ENCODE measurements at places on chromosomes 11 and 22.

GRCh38 chr22:23192133-23192532 lies 11.8 kb downstream of the BCR start:
- DNase-seq: no peak

DNA sequence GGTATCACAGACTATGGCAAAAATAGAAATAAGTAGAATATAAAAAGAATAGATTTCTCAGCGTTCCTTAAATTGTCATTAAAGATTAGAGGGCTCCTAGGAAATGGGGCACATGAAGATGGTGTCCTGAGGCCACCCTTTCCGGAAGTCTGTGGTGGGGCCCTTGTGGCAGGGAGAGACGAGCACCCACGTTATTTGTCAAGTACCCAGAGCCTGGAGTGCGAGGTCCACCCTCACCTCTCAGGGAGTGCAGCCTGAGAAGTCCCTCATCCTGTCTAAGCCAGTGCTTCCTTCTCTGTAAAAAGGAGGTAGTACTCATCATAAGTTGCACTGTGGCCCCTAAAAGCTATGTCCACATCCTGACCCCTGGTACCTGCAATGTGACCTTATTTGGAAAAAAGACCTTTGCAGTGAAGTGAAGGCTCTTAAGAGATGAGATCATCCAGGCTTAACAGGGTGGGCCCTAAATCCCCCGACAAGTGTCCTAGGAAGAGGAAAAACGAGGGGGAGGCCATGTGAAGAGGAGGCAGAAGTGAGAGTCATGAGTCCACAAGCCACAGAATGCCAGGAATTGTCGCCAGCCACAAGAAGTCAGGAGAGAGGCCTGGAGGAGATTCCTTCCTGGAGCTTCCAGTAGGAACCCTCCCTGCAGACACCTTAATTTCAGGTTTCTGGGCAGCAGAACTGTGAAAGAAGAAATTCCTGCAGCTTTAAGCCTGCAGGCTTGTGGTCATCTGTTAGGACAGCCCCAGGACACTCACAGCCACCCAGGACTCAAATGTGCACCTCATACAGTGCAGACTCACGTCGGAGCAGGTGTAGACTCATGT lies 76.8 kb upstream of the CCND1 start:
- no peak for DNase-seq

DNA sequence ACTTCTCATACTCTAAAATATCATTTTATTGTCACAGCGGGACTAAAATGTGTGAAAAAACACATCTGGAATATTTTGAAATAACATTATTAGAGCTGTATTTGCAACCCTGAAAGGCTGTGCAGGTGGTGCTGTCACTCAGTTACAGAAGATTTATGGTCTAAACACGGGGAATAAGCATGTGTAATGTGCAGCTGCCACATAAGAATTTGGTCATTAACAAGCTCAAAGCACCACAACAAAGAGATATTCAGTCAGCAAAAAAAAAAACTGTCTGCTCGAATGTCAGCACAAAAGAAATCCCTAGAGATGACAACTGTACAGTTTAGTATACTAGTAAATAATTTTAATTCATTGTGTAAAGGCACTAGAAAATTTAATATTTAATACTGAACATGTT lies 31.3 kb downstream of the TMEM123 start:
- no peak for DNase-seq

GRCh38 chr11:64348383-64349024 lies 8.5 kb downstream of the CCDC88B start:
- no peak for DNase-seq

DNA sequence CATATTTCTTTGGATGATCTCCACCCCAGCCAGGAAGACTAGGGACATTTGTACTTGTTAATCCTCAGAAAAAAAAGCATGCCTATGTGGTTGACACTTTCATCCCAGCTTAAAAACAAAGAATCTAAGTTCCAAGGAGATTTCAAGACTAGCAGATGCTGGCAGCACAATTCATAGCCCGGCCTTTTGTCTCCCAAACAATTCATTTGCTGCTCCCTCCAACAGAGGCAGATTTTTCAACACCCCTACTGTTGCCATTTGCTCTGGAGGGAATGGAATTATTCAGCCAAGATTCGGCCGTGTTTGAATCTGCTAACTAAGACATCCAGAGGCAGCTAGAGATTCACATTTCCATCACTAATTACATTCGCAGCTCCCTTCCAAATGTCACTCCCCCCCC lies 15.3 kb downstream of the P2RX3 start:
- DNase-seq: no peak

DNA sequence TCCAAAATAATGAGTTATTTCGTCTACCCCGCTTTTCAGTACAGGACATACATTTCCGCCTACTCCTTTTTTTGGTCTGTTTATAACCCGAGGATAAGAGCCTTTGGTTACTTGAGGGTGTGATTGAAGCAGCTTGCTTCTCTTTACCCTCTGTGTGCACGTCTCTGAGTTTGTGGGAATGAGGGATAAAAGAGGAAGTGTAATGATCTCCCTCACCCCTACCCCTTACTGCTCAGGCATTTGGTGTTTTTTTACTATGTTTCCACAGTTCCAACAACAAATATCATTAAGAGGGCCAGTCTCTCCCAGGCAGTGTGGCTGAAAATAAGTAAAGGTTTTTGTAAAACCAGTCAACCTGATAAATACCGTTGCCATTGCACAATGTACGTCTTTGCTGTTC lies 83.2 kb upstream of the GAL start:
- DNase-seq: no peak

DNA sequence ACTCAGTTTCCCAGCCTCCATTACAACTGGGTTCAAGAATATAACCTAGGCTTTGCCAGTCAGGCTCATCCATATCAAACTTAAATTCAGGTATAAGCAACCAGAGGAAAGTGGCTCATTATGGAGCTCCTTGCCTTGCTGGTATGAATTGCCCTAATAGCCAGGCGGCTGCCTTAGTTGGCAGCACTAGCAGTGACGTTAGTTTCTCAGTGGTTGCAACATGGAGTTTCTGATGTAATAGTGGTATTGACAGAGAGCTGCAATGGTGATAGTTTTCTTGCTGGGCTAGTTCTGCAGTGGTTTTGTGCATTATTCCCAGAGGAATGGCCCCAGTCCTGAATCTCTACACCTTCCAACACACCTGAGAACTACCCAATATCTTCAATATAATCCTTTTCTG lies 3.8 kb upstream of the TMEM123 start:
- DNase-seq: no peak

- no peak for DNase-seq
Measured at GRCh38 chr11:114482114-114482513, 42.8 kb downstream of the REXO2 start.

GRCh38 chr22:25496396-25497064 lies 67.9 kb upstream of the GRK3 start:
- no peak for DNase-seq

DNA sequence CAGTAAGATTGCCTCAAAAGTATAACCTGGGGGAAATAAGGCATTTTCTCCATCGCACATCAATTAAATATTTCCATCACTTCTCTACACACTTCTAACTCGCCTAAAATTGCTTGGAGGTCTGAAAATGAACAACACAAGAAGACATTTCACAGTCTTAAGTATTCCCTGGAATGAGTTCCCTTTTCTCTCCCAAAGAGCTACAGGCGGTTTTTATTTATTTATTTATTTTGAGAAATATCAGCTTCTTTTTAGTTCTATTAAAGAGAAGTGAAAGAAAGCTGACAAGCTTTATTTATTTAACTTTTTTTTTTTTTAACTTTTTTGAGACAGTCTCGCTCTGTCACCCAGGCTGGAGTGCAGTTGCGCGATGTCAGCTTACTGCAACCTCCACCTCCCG lies 11.5 kb upstream of the PARVB start:
- DNase-seq: no peak

DNA sequence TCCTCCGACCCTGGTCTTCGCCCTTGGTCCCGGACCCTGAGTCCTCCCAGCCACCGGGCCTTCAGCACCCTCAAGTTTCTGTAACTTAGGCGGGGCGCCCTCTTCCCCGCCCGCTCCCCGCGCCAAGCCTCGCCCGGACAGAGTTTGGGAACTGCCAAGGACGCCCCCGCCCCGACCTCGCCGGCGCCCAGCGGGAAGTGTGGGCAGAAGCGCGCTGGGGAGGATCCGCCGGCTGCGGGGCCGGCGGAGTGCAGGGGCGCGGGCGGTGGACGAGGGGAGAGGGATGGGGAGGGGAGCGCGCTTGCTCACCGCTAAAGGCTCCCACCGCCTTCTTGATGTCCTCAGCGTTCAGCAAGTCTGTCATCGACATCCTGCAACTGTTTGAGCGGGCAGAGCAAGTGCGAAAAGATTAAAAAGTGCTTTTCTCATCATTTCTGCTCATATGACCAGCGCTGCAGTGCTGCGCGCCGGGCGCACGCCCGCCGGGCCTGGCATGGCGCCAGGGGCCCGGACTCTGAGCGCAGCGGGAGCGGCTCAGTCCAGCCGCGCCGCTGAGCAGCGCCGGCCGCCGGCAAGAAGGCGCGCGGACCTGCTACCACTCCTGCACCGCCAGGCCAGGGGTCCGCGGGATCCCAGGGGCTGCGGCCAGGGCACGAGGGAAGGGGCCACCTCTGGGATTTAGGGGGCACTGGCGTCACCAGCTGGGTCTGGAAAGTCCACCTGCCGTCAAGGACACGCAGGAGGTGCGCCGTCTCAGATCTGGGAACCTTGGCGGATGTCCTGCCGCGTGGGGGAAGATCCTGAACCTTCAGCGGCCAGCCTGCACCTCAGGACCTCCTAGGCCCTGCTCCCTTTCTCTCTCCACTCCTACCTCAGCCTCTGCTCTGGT lies at the start of gene PVALB:
Gene PVALB, minus strand, starts transcription at position 400 of the 889 bp plus-strand sequence. Its CDS starts 30 bp downstream, at position 370.
- DNase-seq: no peak

DNA sequence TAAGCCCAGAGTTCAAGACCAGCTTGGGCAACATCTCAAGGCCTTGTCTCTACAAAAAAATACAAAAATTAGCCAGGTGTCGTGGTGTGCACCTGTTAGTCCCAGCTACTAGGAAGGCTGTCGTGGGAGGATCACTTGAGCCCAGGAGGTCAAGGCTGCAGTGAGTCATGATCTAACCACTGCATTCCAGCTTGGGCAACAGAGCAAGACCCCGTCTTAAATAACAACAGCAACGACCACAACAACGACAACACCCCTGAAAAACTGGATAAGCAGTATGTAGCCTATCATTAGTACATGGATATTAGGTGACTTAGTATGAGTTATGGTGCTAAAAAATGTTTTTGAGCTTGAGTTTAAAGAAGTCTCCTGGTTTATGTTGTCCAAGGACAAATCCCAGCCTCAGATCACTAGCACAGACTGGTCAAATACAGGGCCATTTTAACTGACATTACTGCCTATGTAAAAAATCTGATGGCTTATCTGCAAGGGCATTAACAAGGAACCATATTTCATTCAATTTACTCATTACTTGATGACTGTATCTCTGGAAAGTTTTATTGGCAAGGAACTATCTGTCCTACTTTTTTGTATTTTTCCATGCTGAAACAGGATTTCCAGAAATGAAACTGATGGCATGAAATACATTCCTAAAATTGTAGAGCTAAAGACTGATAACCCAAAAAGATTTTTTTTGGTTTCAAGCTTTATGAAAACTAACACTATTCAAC lies 23.4 kb downstream of the C2CD3 start:
- no peak for DNase-seq

DNA sequence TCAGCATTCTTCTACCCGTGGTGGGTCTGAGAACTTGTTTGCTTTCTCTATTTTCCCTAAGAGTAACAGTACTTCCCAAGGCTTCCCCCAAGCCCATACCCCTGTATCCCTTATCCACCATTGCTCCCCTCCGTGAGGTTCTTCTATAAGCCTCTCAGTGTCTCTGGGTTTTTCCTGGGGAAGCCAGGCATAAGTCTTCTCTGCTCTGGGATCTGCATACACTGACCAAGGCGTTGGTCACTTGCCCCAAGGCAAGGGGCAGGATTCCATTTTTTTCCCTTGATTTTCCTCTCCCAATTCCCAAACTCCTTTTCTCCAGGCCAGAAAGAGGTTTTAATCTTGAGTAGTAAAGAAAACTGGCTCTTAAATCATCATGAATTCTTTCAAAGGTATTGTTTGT lies 27.2 kb upstream of the NCAM1 start:
- DNase-seq: no peak

DNA sequence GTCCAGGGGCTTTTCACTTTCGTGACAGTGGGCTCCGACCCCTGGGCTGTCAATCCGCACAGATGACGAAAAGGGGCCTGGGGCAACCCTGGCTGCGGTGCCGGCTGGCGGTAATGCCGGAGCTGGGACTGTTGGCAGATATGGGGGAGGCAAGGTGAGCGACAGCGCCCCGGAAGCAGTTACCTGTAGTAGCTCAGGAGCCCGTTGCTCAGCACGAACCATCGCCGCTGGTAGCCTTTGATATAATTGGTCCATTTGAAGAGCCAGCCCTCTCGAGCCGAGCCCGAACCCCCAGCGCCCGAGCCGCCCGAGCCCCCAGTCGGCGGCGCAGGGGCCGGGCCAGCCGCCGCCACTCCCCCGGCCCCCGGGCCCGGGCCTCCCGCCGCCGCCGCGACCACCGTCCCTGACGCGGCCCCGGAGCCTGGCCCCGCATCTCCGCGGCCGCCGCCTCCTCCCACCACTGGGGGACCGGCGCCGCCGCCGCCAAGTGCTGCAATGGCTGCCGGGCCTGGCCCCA lies 396 bp downstream of the OSBP start:
- DNase-seq: peak; percentile 28

DNA sequence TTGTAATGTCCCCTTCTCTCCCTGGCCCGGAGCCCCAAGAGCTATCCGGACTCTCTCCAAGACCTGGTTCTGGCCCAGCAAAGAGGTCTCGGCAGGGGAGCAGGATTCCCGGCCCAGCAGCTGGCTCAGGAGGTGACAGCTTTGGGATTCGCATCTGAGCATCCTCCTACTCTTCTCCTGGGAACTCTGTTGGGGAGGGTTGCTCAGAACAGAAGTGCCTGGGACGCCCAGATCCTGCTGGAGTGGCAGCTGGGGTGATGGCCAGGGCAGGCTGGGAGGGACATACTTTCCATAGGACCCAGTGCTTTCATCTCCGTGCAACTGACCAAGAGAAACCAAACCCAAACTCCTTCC lies 83.6 kb upstream of the PRODH start:
- DNase-seq: no peak

DNA sequence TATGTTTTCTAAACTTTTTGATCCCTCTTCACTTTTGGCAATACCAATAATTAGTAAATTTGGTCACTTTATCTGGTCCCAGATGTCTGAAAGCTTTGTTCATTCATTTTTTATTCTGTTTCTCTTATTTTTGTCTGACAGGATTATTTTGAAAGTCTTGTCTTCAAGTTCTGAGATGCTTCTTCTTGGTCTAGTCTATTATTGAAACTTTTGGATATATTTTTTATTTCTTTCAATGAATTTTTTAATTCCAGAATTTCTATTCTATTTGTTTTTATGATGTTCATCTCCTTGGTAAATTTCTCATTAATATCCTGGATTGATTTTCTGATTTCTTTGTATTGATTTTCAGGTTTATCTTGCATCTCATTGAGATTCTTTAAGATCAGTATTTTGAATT lies 54.1 kb upstream of the RAB38 start:
- no peak for DNase-seq

- no peak for DNase-seq
Measured at GRCh38 chr22:43514476-43515157, 102.8 kb downstream of the MPPED1 start.

DNA sequence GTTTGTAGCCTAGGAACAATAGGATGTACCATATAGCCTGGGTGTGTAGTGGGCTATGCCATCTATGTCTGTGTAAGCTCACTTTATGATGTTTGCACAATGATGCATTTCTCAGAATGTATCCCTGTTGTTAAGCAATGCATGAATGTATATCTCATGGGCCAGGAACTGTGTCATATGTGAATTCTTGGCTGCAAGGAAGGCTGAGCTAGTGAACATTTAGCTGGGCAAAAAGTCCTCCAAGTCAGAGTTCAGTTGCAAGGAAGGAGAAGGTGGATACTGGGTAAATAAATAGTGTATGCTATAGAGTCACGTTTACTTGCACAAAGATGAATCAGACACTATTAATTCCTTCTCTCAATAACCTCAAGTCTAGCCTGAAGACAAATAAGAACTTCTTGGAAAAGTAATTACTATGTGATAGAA lies 136.1 kb downstream of the EHF start:
- no peak for DNase-seq

Data from A549 (cell line).